COLO829 (cell line): ENCODE measurements at places on chromosomes 2 and 18.

DNA sequence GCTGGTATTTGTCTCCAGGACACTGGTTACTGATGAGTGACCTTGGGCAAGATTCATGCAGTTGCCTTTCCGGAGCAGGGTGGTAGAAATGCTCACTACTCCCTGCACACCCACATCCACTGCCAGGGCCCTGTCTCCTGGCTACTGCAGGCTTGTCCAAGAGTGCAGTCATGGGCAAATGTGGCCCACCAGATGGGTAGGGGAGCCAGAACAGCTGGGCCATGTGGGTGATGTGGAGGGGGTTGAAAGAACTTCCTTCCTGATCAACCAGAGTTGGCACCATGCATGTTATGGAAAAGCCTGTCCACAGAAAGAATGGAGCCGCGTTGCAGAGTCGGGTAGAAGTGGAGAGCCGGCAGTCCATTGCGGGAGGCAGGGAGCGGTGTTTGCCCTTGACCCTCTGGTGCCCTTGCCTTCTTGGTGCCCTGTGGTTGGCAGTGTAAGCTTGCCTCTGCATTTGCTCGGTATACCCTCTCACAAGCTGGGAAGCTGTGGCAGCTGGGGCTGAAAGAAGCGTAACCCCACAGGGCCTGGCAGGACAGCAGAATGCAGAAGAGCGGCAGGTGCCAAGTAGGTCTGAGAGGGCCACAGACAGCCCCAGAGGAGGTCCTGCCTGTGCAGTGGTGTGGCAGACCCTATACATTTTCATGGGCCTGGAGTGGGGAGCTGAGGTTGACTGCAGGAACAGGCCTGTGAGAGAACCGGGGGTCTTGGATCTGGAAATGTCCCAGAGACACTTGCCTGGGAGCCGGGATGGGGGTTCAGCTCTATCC is 253.2 kb downstream of the TFCP2L1 start:
- no peak for DNase-seq

DNA sequence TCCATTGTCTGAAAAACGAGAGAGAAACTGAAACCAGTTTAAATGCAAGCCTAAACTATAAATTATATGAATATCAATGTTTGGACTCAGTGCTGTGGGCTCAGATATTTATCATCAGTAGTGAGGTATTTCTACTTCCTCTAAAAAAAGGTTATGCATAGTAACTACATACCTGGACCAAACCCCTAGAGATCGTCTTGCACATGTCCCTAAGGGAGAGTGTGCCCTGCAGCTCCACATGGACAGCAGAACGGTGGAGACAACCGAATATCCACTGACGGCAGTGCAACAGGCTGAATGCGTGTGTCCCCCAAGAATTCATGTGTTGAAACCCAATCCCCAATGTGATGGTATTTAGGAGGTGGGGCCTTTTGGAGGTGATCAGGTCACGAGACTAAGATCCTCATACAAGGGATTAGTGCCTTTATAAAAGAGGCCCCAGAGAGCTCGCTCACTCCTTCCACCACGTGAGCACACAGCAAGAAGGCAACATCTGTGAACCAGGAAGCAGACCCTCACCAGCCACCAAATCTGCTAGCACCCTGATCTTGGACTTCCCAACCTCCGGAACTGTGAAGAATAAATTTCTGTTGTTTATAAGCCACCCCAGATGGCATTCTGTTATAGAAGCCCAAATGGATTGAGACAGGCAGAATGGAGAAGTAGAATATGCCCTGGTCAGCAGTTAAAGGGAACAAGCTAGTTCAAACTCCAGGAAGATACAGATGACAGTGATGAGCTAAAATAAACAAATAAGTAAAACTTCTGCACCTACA is 208.4 kb downstream of the ANAPC1 start:
- DNase-seq, result no peak

GRCh38 chr18:53947092-53947640 is 277.3 kb downstream of the MBD2 start:
- DNase-seq, result no peak

DNA sequence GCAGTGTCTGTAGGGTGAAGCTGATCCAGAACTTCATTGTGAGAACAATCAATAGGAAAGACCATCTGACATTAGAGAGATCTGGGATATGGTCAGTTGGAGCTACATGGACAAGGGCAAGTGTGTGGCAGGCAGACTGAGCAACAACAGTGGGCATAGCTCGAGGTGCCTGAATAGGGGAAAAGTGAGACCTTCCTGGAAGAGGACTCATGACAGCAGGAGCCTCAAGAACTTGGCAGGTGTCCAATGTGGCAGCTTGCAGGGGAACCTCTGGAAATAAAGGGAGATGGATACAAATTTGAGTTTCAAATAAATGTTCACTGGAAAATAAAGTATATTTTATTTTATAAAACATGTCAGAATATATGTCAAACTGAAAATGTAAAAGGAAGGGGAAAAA is 117.9 kb downstream of the TANC1 start:
- no peak for DNase-seq

GRCh38 chr18:58363767-58364540 is 264.9 kb downstream of the ALPK2 start:
- no peak for DNase-seq
